Stimulated activated CD8-positive, alpha-beta memory T cell treated with anti-CD3 and anti-CD28 coated beads, Interleukin-12 subunit alpha, Interleukin-12 subunit beta, amount 100 ng/mL, for 1 hour (primary cell): ENCODE measurements at places on chromosomes 5 and 9.
A peak's percentile ranks its signal among the peaks of the same experiment; 100 is the strongest.

DNA sequence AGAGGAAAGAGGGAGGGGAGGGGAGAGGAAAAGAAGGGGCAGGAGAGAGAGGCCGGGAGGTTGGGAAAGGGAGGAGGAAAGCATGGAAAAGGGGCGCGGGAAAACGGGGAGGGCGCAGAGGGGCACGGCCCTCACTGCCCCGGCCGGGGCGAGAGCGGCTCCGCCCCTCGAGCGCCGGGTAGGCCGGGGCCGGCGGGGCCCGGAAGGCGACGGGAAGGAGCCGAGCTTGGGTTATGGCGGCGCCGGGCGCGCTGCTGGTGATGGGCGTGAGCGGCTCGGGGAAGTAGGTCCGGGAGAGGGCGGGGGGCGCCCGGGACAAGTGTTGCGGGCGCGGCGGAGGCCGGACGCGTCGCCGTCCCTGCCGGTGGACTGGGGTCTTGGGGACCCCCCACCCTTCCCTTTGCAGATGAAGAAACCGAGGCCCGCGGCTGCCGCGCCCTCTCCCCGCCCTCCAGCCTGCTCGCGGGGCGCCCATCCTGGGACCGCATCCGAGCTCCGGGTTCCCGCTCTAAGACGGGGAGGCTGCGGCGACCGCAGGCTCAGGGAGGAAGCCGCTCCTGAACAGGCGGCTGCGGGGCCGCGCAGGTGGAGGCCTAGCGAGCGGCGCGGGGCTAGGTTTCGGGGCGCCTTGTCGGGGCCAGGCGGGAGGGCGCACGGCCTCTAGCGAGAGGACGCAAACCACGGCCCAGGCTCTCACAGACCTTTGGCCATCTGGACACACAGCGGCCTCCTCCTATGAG, at the start of gene IDNK:
IDNK (plus strand) TSS at position 205 of the 740 bp plus-strand sequence; CDS start at position 234, 29 bp downstream.
- DNase-seq: peak; percentile 25

- DNase-seq: no peak
Measured at GRCh38 chr5:59716029-59716428, 177.5 kb downstream of the PDE4D start.

DNA sequence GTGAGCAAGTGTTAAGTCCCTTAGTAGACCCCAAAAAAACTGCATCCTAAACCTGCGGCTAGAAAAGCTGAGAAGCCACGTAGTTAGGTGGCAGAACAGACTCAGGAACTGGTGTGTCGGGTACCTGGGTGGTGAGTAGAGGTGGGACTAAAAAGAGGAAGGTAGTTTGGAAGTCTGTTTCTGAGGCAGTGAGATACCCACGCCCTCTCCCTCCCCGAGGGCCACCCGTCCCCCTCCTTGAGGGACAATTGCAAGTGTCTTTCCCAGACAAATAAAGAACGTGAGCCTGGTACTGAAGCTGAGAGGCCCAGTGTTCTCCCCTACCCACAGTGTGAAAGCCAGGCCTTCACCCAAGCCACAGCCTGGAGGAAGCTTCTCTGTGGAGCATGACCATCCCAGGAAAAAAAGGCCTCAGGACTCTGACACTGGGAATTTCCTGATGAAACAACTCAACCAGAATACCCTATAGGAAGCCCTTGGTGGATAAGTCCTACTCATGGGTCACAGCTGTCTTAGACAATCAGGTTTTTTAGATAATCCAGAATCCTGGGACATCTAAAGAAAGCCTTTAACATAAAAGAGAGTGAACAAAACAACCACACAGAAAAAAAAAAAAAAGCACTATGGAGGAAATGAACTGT, 7.0 kb upstream of the CD74 start:
- DNase-seq: no peak

DNA sequence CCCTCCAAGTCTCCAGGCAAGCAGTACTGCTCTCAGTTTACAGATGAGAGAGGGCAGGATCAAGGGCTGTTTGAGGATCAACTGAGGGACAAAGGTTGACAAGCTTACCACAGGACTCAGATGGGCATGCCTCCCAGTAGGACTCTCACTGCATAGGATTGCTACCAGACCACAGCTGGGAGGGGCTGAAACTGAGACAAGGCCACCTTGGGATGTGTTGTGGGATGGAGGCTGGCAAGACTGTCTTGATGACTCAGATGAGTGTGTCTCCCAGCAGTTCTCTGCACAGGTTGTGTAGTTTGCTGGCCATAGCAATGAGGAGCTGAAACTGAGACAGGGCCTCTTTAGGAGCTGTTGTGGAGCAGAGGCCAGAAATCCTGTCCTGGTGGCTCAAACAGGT, 222.2 kb upstream of the IRX1 start:
- DNase-seq: no peak

GRCh38 chr9:36893911-36894310, 140.2 kb downstream of the PAX5 start:
- DNase-seq: no peak

GRCh38 chr5:149840226-149840825, 104.3 kb downstream of the PDE6A start:
- DNase-seq: no peak

DNA sequence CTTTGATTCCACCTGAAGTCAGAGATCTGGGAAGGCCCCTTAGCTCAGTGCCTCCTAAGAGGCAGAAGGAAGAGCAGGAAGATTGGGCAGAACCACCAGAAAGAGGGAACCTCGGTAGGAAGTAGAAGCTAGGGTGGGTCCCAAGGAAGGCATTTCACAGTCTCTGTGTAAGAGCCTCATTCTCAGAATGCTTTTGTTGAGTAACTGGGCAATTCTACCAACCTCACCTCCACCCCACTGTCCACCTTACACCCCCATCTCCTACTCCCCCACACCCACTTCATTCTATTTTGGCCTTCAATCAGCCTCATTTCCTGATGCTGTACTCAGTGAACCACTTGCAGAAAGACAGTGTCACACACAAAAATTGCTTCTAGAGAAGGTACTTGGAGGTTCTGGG, 3.5 kb downstream of the HBEGF start:
- DNase-seq: no peak

GRCh38 chr5:109345699-109346098, 64.1 kb downstream of the PJA2 start:
- DNase-seq: no peak

DNA sequence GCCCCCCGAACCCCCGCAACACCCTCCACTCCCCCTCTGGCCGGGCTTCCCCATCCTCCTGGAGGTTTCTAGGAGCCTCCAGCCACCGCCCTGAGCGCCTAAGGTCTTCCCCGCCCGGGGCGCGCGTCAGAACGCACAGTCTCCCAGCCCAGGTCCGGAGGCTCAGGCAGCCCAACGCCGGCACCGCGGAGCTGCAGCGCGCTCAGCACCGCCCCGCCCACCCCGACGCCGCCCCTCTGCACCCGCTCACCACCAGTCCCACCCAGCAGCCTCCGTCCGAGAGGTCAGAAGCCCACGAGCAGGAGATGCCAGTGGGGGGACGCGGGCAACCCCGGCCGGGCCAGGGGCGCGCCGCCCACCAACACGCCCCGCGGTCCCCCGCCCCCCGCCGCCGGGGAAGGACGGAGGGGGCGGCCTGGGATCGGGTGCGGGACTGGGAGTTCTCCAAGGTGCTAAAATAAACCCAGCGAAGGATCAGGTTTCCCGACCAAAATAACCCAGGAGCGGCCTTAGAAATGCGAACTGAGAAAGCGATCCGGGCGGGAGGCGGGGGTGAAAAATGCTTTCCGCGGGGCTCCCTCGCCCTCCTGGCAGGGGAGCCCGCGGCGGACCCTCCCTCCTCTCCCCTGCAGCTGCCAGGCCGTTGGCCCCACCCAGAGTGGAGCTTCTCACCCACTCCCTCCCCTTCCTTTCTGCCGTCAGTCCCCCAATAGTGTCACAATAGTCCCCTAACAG, 6.5 kb upstream of the FAM78A start:
- no peak for DNase-seq

- DNase-seq: no peak
Measured at GRCh38 chr9:37909326-37909725, 5.4 kb upstream of the SLC25A51 start.

DNA sequence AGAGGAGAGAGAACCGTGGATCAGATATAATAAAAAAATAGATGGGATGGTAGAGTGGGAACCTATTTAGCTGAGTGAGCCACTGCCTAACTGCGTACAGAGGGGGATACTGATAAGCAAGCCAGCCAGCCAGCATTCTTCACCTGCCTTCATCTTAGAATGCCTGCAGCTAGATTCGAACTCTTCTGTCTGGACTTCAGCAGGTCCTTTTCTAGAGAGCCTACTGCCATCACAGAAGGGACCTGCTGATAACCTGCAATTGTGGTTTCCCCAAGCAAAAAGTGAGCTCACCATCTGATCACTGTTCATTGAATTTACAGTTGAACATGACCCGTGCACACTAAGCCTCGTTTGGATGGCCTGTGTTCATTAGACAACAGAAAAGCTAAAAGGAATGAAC, 109.4 kb downstream of the CDC42SE2 start:
- DNase-seq: no peak

- no peak for DNase-seq
Measured at GRCh38 chr5:9362600-9362999, 183.3 kb downstream of the SEMA5A start.
